Amygdala (tissue), 56 donors: ENCODE measurements at places on chromosomes 7 and 10.

DNA sequence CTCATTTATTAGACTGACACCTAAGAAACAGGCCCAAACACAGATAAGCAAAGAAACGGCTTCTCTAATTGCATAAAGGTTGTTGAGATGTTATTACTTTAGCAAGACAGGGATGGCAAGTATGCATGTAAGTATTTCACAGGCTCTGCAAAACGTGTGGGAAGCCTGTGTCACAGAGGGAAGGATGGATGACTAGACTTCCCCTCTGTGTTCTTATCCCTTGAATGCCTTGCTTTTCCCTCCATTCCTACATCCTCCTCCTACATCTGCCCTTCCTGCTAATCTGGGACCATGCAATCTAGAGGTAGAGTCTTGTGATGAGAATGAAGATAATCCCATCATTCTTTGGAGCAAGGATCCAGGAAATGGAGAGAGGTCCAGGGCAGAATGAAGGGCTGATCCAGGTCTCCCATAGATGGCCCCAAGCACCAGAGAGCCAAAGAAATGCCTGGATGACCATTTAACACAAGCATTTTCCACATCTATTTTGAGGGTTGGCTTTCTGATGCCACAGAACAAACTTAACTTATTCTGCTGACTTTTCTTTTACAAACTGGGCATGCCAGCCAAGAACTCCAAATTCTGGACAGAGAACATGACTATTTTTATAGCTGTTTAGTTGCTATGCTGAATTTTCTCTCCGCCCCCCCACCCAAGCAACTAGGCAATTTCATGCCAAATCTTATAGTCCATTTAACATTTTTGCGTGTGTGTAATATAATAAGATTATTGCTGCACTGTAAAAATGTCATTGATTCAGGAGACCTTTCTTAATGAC lies 48.1 kb downstream of the NRP1 start:
- no peak for DNase-seq

DNA sequence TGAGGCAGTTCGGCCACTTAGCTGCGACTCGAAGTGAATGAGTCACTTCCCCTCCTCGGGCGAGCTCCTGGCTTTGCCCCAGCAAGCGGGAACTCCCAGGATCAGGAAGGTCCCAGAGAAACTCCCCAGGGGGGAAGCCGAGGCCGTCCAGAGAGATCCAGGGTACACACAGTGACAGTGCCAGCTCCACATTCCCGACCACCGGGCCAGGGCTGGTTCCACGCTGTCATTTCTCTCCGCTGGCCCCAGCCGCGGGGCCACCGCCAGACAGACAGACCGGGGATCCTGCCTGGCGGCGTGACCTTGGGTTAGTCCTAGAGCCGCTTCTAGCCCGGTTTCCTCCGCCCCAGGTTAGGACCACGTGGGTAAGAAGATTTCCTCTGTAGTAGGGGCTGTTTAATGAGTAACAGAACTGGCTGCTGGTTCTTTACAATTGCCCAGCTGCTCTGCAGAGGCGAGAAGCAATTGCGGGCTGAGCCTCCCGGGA lies 463 bp upstream of the UPP1 start:
- DNase-seq = peak; percentile 18

DNA sequence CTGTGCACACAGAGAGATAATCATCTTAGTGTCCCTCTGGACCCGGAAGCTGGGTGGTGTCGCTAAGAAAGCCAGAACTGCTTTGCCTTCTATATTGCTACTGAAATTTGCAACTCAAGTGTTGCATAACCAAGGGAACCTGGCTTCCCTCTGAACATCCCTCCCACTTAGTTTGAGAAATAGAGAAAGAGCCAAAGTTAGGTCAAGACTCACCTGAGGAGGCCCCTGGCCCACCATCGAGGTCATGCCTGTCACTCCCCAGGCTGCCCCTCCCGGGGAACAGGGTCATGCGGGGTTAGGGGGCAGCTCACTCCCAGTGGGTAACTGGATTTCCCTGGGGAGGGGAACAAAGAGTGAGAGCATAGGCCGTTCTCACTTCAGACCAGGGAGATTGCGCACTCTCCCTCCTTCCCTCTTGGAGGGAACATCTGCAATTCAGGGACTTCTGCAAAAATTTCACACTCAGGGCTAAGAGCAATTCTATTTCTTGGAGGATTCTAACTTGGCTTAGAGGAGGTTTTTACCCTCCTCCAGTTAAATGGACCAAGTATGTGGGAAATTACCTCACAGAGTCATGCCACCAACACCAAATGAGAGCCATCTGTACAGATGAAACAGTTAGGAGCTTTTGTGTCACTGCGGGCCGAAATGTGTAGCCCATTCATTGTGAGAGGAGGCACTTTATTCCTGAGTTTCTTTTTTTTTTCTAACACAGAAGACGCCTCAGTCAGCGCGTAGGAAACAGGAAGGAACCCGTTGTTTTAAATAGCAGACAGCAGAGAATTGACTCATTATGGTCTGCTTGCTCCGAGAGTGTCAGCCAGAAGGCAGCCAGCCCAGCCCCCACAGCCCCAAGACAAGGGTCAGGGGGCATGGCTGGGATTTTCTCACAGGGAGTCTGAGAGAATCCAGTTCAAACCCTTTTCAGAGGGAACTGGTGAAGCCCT lies 221.3 kb downstream of the ARHGAP12 start:
- DNase-seq = peak; percentile 29

GRCh38 chr10:11684717-11685645 lies 57.2 kb upstream of the ECHDC3 start:
- peak; percentile 59 for DNase-seq

DNA sequence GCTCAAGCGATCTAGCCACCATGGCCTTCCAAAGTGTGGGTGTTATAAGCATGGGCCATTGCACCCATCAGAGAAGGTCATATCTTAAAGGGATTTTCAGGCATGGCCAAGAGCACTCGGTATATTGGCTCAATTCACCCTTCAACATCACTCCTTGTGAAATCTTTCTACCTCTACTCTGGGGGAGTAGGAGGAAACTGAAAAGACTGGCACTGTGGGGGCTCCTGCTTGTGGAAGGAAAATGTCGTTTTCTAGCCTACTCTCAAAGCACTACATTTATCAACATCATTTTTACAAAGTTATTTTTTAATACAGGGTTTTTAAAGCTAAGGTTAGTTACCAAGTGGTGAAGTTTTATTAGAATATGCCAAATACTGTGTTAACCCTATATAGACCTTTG lies 42.0 kb upstream of the CACNB2 start:
- no peak for DNase-seq

GRCh38 chr7:107370816-107371215 lies 99.0 kb upstream of the GPR22 start:
- DNase-seq = no peak

GRCh38 chr7:7176406-7177043 lies 5.8 kb upstream of the C1GALT1 start:
- no peak for DNase-seq

DNA sequence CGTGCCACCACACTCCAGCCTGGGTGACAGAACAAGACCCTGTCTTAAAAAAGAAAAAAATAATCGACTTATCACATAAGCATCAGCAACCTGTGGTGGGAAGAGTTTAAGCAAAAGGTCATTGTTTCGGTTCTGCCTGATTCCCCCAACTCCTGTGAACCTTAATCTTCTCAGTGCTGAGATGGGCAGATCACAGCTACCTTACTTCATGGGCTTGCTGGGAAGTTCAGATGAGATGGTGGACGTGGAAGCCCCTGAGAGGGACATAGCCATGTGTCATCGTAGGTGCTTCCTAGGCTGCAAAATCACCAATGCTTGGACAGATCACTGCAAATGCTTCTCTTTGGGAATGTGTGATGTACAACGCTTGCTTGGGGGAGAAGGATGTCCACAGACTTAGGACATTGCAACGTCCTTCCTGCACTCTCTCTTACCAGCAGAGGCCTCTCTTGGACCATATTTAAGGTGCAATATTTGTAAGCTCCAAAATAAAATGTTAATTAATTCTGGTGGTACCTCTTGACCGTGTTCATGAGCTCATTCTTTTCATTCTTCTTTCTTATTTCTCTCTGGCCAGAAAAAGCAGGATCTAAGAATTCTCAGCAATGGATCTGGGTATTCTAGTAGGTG lies 8.6 kb downstream of the GJD4 start:
- no peak for DNase-seq

DNA sequence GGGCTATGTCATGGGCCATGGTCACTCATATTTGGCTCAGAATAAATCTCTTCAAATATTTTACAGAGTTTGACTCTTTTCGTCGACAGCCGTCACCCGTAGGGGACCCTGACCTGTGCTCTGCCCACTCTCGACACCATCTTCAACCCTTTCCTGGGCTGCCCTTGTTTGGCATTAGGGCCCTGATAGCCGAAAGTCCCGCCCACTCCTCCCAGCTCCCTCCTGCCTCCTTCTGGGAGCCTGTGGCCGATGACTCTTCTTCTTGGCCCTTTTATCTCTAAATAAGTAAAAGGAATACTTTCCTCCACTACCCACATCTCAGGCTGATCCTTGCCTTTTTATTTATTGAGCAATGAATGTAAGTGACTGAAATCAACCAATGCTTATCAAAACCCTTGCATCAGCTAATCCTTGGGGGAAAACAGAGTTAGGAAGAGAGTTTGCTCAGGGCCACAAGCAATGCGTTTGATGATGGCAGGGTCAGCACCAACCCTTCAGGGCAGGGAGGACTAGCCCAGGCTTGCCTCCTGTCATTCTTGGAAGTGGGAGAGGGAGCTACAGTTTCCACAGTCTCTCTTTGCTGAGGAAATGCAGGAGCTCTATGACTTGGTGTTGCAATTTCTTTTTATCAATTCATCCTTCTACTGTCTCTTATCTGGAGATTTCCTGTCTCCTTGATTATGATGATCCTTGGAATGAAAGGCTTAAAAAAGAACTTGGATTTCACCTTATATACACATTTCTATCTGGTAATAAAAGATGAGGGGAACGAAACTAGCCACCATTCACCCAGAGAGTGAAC lies 218.2 kb upstream of the PODXL start:
- no peak for DNase-seq

DNA sequence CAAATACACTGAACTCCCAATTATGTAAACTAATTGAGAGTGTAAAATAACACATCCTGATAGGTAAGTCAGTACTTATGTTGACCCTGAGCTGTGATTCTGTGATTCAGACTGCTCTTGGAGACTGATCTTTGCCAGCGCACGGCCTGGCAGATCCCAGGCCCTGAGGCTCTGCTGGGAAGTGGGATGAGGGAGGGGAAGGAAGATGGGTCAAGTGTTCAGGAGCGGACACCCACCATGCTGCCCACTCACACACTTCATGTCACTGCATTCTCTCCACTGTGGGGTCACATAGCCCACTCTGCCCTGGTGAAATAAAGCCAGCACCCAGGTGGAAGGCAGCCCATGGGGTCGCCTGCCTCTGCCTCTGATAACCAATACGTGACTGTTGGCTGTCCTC lies 226.2 kb downstream of the TNS3 start:
- DNase-seq = no peak

DNA sequence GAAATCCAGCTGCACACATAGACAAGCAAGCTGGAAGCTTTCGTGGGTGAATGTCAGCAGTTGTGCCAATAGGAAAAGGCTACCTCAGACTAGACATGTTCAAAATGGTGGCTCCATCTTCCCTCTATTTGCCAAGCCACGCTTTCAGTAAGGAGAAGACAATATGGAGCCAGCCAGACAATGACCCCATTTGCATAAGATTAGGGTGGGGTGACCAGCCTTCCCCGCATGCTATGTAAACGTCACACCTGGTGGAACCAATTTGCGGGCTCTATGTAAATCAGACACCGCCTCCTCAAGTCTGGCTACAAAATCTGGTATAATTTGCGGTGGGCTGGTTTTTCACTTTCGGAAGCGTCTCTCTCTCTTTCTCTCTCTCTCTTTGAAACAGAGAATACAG lies 297.4 kb upstream of the PCDH15 start:
- DNase-seq = no peak

DNA sequence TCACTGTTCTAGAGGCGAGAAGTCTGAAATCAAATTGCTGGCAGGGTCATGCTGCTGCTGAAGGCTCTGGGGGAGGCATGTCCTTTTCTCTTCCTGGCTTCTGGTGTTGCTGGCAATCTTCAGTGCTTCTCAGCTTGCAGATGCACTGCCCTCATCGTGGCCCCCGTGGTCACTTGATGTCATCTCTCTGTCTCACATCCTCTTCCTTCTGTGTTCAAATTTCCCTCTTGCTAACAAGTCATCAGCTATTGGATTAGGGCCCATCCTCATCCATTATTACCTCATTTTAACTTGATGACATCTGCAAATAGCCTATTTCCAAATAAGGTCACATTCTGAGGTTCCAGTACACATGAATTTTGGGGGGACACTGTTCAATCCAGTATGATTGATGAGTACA lies 36.6 kb upstream of the SRGN start:
- peak; percentile 21 for DNase-seq

DNA sequence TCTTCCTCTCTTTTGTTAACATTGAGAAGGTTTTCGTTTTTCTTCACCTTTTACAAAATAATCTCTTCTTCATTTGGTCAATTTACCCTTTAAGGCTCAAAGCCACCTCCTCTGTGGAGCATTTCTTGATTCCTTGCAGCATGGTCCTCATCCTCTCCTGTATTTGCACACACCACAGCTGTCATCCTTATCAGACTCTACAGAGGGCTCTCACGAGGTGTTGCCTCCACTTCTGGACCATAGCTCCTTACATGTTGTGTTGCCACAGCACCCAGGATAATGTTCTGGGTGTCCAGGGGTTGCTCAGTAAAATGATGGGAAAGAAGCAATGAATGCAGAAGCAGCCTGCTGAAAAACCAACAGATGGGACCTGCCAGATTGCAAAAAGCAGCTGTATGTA lies 192.8 kb downstream of the SH2D4B start:
- DNase-seq = no peak

DNA sequence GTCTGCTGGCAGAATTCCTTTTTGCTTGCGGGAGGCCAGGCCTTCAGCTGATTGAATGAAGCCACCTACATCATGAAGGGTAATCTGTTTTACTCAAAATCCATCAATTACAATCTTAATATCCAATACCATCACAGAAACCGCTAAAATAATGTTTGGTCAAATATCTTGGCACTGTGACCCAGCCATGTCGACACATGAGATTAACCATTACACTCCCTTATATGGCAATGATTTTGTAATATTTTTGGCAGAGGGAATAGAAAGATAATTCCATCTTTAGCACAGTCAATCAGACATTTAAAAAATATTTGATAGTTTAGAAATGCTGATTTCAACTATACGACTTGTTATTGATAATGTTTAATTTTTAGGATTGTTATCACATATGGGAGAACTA lies 36.5 kb upstream of the SLC39A12 start:
- DNase-seq = no peak

DNA sequence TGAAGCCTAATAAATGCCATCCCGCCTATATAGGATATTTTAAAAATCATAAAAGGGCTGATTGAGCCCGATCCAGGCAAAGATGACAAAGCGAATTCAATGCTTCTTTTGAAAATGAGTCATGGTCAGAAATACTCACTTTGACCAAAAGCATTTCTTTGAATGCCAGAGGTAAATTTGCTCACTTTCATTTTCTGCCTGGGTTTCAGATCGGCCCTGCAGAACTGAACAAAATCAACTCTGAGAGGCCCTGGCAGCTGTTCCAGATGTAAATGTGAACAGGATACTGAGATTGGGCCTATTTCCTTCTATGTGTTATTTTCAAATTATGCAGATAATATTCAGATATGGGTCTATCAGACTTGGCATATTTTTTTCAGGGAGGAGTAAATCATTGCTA lies 114.8 kb upstream of the ARID5B start:
- no peak for DNase-seq

- DNase-seq = no peak
These were observed 56.3 kb upstream of the ABCB5 start for GRCh38 chr7:20558963-20559716.
